ENCODE measurements at places on chromosomes 6 and 20.
A peak's percentile ranks its signal among the peaks of the same experiment; 100 is the strongest.

- no peak for DNase-seq
Observed at GRCh38 chr6:77466055-77466450, 2.8 kb upstream of the HTR1B start.

DNA sequence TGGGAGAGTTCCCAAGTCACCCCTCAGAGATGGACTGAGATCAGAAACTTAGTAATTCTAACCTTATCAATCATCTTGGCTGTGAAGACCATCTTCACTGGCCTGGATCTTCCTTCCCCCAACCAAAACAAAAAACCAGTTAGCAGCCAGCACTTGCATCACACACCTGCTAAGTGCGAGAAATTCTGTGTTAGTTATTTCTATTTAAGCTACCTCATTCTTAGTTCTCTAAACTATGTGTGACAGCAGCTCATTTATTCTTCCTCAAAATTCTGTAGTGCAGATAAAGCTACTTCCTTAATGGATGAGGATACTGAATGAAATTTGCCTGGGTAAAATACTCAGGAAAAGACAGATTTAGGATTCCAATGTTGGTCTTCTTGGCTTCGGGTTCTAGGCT lies 18.2 kb upstream of the TAGAP start:
- no peak for DNase-seq

DNA sequence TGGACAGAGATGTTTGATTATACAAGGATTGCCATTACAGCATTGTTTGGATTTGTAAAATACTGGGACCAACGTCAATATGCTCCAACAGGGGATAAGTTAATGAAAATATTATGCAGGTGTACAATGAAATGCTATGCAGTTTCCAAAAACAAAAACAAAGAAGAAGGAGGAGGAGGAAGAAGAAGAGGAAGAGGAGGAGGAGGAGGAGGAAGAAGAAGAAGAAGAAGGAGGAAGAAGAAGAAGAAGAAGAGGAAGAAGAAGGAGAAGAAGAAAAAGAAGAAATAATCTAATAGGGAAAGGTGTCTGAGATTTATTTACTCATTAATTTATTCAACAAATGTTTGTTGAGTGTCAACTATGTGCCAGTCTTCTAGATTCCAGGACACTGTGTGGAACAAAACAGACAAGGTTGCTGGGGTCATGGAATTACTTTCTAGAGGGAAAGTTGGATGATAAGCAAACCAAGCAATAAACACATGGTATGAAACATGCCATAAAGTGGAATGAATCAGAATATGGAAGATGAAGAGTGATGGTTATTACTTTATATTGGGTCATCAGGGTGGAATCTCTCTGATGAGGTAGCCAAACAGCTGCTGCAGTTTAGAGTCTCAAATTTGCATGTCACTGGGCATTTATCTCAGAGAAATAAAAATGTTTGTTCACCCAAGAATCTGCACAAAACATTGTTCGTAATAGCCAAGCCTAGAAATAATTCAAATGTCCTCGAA lies 6.3 kb upstream of the TRIM27 start:
- no peak for DNase-seq

- no peak for DNase-seq
Observed at GRCh38 chr6:26222571-26222970, 135.3 kb downstream of the HFE start.

GRCh38 chr20:52484438-52484837 lies 292.9 kb upstream of the ZFP64 start:
- no peak for DNase-seq

DNA sequence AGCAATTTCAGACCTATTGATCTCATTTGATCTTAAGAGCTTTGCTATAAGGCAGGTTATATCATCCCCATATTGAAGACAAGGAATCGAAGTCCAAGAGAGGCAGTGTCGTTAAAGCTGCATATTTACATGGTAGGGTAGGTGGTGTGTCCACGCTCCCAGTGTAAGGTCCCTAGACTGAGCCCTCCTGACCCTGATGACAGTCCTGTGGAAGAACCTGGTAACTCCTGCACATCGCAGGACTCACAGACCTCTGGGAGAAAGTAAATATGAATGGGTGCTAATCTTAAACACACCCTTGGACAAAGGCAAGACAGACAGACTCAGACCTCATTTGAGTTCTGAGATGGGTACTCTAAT lies 602 bp upstream of the HLA-DPB1 start:
- DNase-seq = no peak

- DNase-seq = no peak
Observed at GRCh38 chr6:123062670-123063069, 66.6 kb downstream of the CLVS2 start.

DNA sequence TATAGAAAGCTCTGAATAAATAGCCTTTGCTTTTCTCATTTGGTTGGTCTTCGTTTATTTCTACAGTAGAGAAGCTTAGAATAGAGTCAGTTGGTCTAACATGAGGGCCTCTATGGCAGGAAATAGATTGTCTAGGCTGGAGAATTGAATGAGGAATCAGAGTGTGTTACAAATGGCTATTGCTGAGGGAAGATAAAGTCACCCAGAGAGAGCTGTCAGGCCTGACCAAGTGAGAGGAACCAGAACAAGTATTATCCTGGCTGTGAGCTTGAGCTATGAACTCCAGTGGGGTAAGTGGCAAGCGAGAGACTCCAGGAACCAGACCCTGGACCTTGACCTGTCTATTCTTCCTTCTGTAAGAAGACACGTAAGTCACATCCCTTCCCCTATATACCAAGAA lies 353.1 kb downstream of the CD83 start:
- DNase-seq = no peak

GRCh38 chr6:19028201-19028600 lies 641.1 kb downstream of the RNF144B start:
- no peak for DNase-seq

DNA sequence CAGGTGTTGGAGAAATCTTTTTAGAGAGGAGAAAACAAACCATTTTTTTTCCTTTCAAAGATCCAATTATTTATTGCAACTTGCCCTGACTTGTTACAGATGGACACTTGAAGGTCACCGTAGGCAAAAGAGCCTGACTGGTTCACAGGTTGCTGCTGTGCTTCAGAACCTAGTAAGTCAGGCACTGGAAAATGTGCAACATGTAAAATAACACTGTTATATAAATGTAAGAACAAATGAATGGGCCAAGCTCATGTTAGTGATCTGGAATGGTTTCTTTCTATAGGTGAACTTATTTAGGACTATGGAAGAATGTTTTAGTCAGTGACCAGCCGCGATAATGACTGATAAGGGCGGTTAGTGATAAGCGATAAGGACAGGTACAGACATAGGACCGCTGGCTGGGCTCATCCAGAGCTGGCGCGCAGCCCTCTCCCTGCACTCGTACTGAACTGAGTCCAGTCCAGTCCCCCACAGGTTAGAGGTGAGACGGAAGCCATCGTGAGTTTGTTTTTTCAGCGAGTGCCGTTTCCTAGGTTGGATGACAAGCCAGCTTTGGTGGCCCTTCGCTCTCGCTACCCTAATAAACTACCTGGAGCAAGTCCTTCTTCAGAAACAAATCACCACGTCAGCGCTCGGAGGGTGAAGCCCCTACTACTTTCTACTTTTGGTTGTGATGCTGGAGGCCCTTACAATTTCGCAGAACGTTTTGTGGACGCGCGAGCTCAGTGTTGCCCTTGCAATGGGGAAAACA lies 94.4 kb upstream of the PRDM1 start:
- no peak for DNase-seq

GRCh38 chr6:84447651-84448050 lies 220.2 kb upstream of the CEP162 start:
- DNase-seq = no peak

- DNase-seq = no peak
Observed at GRCh38 chr6:48037946-48038345, 73.1 kb downstream of the PTCHD4 start.

DNA sequence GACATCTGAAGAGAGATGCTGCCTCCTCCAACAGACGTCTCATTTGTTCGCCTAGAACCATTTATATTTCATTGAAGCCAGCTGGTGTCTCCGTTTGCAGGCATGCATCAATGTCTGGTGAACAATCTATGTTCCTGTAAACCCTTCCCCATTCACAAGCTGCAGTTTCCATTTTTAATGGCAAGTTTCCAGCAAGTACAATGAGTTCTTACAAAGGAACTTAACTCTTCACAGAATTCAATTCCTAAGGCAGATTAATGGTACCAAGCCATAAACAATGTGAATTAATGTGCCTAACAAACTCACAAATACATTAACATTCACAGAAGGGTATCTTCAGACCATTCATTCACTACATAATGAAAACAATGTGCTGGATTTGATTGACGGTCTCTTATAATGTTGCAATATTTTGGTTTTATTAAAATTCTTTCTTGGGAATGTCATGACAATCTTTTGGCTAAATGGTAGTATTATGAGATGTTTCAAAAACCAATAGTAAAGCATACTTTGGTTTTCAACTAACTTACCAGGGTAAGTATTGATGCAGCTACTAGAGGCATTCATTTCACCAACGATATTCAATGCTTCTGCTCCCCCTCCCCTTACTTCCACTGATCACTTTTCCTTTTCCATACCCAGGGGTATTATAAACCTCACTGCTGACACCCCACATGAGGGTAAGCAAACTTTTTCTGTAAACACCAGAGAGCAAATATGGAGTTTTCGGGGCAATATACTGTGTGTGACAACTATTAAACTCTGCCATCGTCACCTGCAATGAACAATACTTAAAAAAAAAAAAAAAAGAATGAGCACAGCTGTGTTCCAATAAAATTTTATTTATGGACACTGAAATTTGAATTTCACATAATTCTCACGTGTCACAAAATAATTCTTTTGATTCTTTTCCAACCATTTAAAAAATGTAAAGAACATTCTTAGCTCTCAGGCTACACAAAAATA lies 4.2 kb downstream of the AKIRIN2 start:
- DNase-seq = no peak

GRCh38 chr6:17182961-17183360 lies 81.1 kb downstream of the STMND1 start:
- DNase-seq = no peak

GRCh38 chr20:19964289-19965265 lies 52.6 kb upstream of the NAA20 start:
- no peak for DNase-seq

- DNase-seq = no peak
Observed at GRCh38 chr6:131825946-131826345, 18.1 kb downstream of the ENPP1 start.

DNA sequence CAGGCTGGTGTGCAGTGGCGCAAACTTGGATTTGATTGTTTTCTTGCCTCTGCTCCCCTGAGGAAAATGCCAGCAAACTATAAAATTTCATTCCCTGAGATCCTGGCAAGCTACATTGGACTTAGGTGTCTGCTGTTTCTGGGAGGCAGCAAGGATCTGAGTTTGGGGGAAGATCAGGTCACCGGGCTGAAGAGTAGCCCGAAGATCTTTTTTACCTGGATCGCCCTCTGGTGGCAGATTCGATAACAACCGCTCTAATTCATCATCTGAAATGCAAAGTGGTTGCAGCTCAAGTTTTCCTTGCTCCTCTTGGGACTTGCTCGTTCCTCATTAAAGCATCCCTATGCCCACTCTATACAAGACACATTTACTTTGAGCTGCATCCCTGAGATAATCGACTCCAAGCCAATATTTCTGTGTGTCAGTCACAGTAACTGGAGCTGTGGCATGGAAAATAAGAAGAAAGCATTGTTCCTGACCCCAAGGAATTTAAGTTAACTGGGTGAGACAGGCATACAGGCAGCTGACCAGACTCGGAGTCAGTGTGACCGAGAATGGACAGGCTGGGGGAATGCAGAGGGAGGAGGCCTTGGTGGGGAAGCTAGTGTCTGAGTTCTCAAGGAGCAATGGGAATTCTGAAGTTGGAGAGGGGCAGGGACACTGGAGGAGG lies 131.8 kb upstream of the PROKR2 start:
- DNase-seq = peak; percentile 38

GRCh38 chr20:36888880-36889516 lies 13.1 kb downstream of the TLDC2 start:
- no peak for DNase-seq

DNA sequence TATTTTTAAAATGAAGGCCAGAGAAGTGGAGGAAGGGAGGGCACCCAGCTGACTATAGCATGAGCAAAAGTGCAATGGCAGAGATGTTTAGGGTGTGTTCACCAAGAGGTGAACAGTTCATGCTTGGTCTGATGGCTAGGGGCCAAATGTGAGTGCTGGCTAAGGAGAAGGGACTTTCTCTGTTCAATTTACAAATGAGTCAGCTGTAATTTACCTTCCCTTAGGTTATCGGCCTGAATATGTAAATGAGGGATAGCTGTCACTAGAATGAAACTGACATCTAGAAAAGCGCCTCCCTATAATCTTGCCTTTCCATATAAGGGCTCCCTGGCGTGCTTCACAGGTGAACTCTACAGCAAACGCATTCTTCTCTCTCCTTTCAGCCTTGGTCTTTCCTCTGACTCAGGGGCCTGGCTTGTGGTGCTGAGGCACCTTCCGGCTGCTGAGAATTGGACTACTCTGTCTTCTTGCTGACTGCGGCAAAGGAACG lies 114.7 kb upstream of the BACH2 start:
- peak; percentile 71 for DNase-seq

DNA sequence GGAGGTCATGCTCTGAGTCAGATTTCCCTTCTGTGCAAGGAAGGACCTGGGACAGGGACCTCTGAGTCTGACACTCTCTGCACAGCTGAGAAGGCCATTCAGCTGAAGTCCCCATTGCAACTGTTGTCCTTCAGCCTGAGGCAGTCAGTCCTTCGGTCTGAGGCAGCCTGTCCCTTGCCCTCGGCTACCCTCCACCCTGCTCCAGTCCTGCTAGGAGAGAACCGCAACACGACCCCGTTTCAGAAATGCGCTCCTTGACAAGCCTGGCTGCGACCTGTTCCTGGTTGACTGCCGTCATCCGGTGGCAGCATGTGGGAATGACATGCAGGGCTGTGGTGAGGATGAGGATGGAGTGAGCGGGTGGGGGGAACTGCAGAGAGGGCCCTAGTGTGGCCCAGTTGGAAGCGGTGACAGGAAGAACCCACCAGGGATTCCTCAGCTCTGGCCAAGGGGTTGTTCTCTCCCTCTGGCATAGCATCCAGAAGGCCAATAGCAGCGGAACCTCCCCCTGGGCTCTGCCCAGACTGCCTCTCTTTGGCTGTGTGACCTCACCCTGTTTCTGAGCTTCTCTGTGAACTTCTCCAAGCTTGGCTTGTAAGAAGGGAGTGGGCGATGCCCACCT lies 40.3 kb upstream of the ANGPT4 start:
- DNase-seq = peak; percentile 48

GRCh38 chr20:38534756-38535155 lies 46.2 kb upstream of the ADIG start:
- DNase-seq = no peak

DNA sequence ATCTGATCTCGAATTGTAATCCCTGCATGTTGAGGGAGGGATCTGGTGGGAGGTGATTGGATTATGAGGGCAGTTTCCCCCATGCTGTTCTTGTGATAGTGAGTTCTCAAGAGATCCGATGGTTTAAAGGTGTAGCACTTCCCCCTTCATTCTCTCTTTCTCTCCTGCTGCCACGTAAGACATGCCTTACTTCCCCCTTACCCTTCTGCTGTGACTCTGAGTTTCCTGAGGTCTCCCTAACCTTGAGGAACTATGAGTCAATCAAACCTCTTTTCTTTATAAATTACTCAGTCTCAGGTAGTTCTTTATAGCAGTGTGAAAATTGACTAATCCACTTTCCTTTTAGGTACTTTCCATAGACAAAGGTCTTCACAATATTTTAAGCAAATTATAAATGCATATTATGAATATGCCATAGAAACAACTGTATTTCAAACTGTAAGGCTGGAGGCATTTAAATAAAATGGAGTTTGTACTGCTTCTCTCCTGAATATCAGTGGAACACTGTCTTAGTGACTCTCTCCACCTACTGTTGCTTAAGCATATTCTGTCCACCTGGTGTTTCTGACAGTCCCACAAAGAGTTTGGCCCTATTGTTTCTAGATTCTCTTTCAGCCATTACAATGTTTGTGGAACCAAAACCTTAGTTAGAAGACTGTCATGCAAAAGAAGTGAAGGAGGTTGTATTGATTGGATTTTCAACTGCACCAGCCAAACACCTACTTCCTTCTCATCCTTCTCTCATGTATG lies 24.3 kb upstream of the IL17A start:
- DNase-seq = no peak

All from HCT116 (cell line).